ENCODE measurements at places on chromosomes 6 and 20.

DNA sequence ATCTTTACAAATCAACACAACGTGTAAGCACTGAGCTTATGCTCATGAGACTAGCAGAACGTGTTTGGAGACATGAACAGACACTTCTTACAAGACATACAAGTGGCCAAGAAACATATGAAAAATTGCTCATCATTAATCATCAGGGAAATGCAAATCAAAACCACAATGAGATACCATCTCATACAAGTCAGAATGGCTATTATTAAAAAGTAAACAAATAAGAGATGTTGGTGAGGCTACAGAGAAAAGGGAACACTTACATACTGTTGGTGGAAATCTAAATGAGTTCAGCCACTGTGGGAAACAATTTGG is 327.9 kb upstream of the SOX4 start:
- no peak for DNase-seq

GRCh38 chr6:166361077-166361429 is 18.7 kb upstream of the SFT2D1 start:
- DNase-seq: no peak

GRCh38 chr20:16647875-16648597 is 74.8 kb upstream of the KIF16B start:
- DNase-seq: no peak

DNA sequence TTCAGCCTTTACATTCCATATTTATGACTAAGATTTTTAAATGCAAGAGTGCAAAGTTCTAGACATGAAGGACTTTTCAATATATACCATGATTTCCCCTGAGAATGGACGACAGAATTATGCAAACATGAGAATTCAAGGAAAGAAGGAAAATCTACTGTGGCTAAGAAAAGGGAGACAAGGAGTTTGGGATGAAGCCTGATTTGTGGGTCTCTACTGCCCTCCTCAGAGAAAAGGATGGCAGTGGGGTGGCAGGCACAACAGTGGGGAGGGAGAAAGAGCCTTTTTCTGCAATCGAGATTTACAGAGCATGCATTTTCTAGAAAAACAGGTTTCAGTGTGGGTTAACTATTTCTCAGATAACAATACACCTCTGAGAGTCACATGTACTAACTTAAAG is 466.9 kb upstream of the NRSN1 start:
- DNase-seq: no peak

DNA sequence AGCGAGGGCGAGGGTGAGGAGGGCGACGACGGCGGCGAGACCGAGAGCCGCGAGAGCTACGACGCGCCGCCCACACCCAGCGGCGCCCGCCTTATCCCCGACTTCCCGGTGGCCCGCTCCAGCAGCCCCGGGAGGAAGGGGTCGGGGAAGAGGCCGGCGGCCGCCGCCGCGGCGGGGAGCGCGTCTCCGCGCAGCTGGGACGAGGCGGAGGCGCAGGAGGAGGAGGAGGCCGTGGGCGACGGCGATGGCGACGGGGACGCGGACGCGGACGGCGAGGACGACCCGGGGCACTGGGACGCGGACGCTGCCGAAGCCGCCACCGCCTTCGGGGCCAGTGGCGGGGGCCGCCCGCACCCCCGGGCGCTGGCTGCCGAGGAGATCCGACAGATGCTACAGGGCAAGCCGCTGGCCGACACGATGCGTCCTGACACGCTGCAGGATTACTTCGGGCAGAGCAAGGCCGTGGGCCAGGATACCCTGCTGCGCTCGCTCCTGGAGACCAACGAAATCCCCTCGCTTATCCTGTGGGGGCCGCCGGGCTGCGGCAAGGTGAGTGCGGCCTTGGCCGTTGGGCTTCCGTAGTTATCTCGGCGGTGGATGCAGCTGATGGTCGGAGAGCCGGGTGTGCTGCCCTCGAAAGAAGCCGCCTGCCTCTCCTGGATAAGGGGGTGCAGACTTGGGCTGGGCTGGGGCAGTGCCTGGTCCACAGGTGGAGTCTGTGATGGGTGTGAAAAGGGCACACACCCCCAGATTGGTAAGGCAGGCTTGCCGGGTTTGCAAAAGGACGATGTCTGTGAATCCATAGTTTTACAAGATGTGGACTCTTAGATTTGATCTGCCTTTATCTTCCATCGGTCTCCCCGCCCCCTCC is 938 bp downstream of the WRNIP1 start:
- DNase-seq: no peak

DNA sequence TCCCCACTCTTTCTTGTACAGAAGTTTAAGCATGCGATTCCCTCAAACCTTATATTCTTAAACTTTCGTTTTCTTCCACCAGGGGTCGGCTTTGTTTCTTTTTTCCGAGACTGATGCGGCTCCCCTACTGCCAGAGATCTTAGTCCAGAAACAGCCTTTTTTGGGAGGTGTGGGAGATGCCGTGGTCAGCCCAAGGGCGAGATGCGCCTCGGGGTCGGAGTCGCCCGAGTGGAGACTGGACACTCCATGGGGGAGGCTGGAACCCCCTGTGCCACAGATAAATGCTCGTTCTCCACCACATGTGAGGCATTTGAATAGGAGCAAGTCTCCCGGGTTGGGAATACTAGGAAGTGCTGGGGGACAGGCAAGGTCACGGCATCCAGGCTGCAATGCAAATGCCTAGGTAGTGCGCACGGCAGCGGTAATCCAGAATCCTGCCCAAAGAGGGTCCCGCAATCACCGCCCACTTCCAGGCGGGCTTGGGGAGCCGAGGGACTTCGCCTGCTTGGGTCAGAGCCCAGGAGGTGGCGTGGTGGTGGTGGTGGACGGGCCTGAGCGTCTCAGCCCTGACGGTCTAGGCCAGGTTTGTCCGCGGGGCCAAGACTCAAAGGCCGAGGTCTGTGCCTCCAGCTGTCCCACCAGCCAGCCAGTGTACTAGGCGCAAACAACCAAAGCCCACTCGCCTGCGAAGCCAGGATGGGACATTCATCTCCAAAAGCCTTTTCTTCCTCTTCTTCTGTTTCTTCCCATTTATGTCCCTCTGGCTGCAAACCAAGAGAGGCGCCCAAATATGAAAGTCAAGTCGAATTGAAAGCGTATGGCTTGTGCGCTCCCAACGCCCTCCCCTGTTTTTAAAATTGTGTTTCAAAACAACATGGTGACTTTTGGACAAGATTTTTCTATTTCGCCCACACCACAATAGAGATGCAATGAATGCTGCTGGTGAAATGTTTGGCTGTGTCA is 39.3 kb upstream of the OSTM1 start:
- no peak for DNase-seq

- DNase-seq: no peak
These were observed 106.3 kb downstream of the SLC23A2 start for GRCh38 chr20:4894981-4895381.

DNA sequence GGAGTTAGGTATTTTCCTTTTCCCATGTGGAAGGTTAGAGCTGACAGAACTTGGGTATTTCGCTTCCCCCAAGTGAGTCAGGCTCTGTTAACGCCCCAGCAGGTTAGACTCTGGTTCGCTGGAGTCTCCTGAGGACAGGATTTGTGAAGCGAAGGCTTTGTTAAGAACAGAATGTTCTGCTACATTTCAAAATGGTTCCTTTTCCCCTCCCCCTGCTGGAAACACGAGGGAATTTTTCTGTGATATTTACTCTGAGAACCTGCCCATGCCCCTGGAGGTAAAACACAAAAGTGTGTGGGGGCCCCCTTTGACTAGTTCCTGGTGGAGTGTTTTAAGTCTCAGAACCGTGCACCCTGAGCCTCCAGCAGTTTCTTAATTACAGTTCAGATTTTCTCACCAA is 731.4 kb upstream of the CITED2 start:
- DNase-seq: no peak

DNA sequence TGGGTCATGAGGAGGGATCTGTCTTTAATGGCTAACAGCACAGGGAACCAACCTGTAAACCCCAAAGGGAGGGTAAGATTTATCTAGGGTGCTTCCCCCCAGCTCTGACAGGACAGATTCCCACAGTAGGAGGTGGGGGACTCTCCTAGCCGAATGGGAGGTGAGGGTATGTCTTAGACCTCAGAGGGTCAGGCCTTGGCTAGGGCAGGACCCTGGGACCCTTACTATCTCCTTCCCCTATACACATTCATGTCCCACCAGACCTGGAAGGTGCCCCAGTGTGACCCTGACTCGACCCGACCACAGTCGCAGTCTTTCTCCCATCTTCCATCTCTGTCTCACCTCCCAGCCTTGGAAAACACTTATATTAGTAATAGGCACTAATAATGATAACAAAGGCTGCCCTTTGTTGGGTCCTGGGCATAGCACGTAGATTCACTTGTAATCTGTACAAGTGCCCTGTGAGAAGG is 36.8 kb downstream of the VEGFA start:
- no peak for DNase-seq

- no peak for DNase-seq
These were observed 353.3 kb downstream of the ZFAND3 start for GRCh38 chr6:38172739-38173410.

- DNase-seq: no peak
These were observed 155.9 kb downstream of the NRN1 start for GRCh38 chr6:5850848-5851255.

DNA sequence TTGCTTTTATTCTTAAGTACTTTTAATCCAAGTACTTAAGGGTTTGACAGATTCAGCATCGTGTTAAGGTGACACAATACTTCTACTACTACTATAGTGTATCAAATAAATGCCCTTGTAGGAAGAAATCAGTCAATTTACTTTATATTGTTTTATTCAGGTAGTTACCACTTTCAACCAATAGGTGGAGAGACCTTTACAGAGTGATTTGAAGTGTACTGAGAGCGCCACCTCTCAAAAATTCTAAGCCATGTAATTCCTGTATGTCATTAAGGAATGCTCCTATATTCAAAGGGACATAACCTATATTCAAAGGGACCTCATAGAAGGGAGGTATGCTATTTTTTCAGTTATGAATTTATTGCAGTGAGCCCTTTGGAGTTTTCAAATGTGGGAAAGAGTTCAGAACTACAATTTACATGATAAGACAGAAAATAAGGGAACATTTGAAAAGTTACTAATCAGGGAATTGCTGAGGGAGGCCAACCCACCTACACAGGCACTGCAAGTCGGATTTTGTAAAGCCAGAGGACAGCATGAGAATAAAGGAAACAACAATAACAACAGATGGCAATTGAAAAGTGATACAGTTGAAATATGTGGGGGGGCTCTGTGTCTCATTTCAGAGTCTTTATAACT is 955.6 kb downstream of the TBC1D32 start:
- DNase-seq: no peak

DNA sequence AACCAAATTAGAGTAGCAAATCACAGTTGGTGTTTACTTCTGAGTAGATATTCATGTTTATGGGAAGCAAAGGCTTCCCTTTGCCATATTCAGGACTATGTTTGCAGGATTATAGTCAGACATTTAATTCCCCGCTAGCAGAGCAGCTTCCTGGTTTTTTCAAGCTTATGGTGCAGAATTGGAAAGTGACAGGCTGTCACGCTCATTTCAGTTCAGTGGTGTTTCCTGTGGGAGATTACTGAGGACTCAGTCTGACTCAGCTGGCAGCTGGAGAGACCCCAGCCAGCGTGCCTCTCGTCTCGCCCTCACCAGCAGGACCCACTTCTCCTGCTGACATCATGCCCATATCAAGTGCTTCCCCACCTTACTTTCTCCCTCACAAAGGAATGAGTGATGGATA is 85.1 kb downstream of the LYRM2 start:
- no peak for DNase-seq

DNA sequence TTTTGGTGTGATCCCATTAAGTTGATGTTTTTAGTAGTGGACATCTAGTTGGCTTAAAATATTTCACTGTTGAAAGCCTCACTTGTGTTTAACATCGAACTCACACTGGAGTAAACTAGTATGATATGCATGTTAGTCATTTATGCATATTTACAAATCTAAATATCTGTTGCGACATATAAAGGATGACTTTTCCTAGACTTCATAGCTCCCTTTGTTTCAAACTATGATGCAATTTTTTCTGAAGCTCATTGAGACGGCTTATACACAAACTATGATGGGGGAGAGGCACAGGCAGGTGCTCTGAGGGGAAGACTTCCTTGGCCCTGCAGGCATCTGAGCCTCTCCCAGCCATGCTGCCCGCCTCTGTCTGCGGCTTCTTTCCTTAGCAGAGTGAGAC is 11.8 kb upstream of the FOXC1 start:
- no peak for DNase-seq

DNA sequence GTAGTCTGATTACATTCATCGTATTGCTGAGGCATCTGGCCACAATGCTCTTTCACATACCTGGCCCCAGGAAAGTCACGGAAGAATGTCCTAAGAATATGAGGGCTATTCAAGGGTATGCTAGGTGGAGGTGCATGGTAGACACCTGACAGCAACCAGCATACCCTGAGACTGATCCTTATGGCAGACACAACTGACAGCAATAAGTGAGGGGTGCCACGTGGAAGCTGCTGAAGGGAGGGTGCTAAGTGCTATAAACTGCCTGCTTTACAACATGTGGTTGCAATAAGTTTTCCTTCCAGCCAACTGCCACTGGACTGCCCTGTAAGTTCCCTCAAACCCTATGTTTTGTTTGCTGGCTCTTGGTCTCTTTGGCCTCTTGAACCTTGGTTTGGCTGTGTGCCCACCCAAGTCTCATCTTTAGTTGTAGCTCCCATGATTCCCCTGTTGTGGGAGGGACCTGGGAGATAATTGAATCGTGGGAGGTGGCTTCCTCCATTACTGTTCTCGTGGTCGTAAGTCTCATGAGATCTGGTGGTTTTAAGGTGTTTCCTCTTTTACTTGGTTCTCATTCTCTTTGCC is 201.3 kb upstream of the MOCS1 start:
- no peak for DNase-seq

DNA sequence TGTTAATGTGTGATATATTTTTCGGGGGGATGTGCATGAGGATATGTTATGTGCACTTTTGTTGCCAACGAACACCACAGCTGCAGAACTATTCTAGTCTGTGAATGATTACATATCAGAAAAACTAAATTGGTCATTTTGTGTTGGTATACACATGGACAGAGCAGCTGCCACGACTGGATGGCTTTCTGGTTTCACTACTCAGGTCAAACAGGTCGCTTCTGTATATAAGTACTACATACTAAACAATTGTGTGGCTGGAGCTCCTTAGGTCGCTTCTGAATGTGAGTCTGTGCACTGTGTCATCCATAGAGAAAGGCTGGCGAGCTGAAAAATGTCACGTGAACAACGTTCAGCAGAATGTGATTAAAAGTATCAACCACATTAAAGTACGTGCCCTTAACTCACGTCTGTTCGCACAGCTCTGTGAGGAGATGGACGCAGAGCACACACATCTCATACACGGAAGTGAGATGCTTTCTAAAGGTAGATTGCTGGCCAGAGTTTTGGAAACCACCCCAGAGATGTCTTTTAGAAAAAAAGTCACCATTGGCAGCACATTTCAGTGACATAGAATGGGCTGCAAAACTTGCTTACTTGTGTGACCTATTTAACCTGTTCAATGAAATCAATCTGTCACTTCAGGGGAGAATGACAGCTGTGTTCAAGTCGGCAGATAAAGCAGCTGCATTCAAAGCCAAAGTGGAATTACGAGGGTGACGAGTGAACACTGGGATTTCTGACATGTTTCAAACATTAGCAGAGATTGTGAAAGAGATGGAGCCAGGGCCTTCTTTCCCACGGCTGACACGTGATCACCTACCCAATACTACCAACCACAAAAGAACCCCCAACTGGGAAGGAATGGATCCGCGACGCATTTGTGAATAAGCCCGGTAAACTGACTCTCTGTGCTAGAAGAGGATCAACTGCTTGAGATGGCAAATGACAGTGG is 176.6 kb downstream of the PDE10A start:
- no peak for DNase-seq

Measured in stimulated activated CD8-positive, alpha-beta memory T cell treated with anti-CD3 and anti-CD28 coated beads, Interleukin-4, amount 100 ng/mL, for 1 hour (primary cell).